Astrocyte of the hippocampus (primary cell): ENCODE measurements at places on chromosomes 6 and 20.
A peak's percentile ranks its signal among the peaks of the same experiment; 100 is the strongest.

GRCh38 chr20:63695424-63696305 lies 787 bp upstream of the TNFRSF6B start:
- no peak for DNase-seq

- DNase-seq, result no peak
Observed at GRCh38 chr6:25009393-25009710, 73.6 kb upstream of the RIPOR2 start.

- no peak for DNase-seq
Observed at GRCh38 chr20:38343311-38344106, 2.8 kb upstream of the LBP start.

GRCh38 chr6:63537201-63537958 lies 34.9 kb upstream of the LOC128125822 start:
- peak; percentile 18 for DNase-seq

DNA sequence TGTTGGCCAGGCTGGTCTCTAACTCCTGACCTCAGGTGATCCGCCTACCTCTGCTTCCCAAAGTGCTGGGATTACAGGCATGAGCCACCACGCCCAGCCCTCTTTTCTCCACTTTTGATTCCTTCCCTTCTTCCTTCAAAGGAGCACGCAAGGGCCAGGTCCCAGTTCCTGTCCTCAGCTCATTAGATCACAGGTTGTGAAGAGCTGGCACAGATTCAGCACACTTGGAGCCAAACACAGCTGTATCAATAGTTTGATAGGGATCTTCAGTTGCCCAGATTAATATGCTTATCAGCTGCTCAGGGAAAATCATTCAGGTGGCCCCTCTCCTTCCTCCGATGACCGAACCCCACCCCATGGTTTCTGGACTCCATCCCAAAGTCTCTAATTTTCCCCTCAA lies 14.4 kb upstream of the SLC22A23 start:
- no peak for DNase-seq

DNA sequence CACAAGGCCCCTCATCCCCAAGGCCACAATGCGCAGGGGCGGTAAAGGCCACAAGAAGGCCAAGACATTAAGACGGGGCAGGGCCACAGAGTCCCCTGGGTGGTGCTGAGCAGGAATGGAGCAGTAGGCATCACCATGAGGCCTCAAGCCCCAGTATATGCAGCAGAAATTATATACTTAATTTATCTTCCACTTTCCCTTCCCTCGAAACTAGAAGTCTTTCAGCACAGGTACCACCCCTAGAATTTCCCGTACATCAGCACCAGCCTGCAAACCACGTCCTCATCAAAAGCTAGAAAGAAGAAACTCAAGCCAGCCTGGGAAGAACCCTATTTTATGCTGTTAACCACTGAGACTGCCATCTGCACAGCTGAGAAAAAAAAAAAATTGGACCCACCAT lies 89.4 kb downstream of the PLG start:
- DNase-seq, result no peak

DNA sequence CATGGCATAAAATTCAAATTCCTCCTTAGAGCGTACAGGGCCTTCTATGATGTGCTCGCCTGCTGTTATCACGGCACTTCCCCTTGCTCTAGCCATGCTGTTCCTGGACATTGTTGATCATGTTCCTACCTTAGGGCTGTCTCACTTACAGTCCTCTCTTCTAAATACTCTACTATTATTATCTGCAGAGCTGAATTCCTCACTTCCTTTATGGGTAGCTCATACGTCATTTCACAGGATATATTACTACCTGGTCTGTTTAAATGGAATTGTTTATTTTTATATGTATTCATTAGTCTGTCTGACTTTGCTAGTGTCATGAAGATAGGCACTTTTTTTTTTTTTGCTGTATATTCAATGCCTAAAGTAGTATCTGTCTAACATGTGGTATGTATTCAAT lies 94.7 kb upstream of the FLRT3 start:
- no peak for DNase-seq

DNA sequence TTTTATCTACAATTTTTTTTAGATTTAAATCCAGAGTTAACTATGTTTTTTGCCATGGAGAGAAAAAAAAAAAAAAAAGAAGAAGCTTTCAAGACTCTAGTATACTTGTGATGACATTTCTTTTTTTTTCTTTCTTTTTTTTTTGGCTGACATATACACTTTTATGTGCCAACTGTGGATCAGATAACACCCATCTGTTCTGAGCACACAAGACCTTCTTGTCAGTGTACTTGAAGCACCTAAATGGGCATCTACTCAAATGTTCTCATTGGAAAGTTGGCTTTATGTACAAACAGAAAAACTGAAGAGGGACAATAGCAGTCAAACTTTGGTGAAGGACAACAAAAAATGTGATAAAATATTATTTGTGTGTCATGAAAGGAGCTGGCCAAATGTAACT lies 904.5 kb downstream of the GRIK2 start:
- DNase-seq, result no peak

- no peak for DNase-seq
Observed at GRCh38 chr6:110198561-110198960, 18.3 kb downstream of the CDC40 start.

GRCh38 chr20:21614980-21615379 lies 90.5 kb upstream of the PAX1 start:
- no peak for DNase-seq

DNA sequence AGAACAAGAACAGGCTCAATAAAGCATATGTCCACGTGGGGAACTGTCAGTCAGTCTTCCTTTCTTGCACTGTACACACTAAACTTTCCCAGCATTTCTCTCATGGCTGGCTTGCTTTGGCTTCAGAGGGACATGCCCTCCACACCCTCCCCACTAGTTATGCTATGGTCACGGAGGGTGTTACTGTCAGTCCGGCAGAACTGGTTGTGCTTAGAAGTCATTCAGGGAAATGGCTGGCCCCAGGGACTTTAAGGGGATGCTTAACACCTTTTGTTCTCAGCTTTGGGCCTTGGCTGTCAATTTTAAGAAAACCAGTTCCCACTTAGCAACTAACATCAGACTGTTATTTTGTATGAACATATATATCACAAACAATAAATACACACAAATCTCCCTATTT lies 55.1 kb downstream of the ELOVL5 start:
- no peak for DNase-seq

DNA sequence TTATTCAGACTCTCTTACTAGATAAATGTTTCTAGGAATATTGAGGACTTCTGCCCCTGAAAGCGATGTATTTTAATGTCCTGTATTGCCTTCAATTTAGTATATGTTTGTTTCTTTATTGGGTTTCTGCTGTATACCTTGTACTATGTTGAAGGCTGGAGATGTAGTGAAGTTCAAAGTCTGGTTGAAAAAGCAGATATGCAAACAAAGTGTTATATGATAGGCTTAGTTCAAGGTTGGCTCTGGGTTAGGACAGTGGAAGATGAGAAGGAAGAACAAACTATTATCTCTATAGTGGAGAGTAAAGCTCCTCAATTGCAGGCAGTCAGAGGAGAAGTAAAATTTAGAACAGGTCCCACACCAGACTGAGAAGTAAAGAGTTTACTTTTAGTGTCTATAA lies 36.3 kb upstream of the ADGRG6 start:
- DNase-seq, result no peak

GRCh38 chr20:3728876-3729275 lies 3.6 kb upstream of the HSPA12B start:
- no peak for DNase-seq

DNA sequence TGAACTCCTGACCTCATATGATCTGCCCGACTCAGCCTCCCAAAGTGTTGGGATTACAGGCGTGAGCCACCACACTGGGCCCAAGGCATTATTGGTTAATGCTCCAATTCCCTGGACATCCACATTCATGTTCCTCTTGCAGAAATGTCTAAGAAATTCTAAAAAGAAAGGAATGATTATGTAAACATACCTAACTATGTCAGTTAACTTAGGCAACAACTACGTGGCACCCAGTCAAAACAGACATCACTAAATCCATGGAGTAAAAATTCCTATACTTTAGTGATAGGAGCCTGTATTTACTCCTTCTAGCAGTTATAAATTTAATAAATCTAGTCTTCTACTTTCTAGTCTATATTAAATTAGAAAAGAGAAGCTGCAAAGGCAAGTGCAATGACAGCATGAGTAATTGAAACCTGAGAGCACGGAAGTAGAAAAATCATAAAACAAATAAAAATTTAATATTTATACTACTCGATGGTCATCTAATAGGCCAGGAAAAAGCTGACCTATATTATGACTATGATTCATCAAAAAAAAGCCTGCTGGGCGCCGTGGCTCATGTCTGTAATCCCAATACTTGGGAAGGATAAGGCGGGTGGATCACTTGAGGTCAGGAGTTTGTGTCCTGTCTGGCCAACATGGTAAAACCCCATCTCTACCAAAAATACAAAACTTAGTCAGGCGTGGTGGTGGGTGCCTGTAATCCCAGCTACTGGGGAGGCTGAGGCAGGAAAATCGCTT lies 4.2 kb downstream of the AHI1 start:
- no peak for DNase-seq

DNA sequence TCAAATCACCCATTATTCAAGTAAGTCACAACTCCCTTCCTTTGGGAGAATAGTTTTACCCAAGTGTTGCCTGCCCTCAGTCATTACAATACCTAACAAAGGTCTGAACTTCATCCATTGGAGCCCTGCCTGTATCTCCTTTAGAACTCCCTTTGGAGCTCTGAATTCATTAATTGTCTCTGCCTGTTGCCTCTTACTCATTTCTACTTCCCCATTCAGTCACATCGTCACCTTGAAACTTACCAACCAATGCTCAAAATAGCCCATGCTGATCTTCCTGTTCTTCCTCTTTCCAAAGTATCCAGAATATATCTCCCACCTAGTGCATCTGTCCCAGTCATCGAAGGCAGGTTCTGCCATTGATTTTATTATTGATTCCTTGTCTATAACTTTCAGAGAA lies 120.7 kb upstream of the ADGRF1 start:
- no peak for DNase-seq

DNA sequence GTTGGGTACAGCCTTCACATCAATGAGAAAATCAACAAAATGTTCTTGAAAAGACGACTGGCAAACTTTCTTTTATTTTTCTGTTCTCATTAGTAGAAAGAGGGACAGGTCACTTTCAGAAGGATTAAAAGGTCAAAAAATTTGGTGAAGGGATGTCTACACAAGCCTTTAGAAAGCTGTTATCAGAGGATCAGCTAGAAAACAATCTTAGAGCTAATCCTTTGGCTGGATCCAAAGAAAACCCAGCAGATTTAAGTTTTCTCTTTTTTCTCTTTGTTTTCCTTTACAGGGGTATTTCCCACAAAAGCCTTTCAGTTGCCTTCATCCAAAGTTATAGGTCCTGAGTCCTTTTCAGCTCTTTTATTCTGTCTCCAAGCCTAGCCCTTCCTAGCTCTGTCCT lies 57.3 kb upstream of the EDN1 start:
- DNase-seq, result peak; percentile 8

- DNase-seq, result no peak
Observed at GRCh38 chr20:56998438-56998837, 268.0 kb downstream of the BMP7 start.

DNA sequence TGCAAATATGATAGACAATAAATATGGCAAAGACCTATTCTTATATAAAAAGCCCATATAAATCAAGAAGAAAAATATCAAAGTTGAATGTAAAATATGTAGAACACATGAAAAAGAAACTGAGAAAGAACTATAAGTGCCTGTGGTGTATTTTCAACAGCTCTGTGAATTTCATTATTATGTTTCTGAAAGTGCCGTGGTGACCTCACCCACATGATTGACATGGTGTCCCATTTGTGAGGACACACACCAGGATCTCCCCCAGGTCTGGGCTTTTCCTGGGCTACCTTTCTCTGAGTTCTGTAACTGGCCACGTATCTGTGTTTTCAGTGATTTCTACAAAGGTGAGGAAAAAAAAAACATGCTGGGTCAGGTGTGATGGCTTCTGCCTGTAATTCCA lies 86.7 kb downstream of the BMP6 start:
- no peak for DNase-seq

DNA sequence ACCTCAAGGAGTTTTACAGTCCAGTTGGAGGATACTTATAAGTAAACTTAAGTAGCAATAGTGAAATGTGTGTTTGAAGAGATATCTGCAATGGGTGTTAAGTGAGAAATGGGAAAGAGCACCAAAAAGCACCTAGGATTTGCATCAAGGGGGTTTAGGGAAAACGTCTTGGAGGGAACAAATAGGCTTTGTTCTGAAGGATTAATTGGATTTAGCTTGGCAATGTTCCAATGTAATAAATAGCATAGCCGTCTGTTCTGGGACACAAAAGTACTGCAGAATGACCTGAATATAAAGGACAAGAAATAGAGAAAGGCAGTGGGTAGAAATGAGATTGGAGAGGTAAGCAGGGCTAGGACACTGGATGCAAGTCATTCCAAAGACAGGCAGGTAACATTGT lies 2.8 kb upstream of the MYO6 start:
- no peak for DNase-seq

DNA sequence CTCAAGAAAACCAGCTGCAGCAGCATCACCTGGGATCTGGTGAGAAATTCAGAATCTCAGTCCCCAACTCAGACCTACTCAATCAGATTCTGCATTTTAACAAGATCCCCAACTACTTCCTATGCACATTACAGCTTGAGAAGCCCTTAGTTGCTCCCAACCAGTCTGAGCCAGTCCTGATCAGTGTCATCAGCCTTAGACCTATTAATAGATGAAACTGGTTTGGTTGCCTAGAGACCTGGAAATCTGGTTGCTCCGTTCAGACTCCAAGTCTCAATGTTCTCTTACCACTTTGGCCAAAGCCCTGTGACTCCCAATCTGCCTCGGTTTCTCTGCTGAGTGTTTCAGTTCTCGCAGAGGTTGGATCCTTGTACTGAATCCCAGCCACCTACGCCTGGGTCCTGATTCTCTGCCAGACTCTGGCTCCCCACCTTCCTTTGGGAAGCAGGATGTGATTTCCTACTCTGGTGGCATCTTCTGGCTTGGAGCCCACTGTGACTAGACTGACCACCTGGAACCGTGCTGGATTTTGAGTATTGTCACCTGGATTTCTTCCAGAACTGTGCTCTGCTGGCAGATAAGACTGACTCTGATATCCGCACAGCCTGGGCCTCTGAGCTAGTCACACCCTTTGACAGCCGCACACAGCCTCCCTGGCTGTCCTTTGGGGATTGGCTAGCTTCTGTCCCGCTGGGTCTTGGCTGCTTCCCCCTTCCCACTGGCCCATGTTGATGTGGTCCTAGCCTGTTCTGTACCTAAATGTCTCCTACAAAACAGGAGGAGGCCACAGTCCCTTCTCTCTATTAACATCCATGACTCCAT lies 20.3 kb upstream of the ATXN1 start:
- no peak for DNase-seq

DNA sequence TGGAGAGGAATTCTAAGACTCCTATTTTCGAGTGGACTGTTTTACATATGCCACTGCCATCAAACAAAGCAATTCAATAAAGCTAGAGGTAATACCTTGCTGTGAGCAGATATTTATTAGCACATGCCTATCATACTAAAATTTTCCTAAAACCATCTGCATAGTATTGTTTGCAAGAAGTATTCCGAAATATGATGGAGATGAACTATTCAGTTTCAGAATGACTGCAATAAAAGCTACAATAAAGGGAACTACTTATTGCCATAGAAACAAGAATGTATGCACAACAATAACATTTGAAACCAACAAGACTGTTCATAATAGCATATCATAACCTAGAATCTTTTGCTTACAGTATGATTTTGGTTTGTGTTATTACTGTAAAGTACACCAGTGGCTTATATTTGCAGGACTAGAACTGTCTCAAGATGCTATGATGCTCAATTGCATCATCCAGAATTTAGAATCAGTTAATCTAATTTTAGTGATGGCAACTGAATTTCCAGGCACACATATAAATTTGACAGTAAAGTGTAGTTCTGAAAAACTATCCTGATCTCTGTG lies 144.3 kb downstream of the GRIK2 start:
- DNase-seq, result no peak

GRCh38 chr6:157398151-157398550 lies 17.2 kb downstream of the ZDHHC14 start:
- DNase-seq, result no peak
